ENCODE measurements at places on chromosomes 12 and 14.

DNA sequence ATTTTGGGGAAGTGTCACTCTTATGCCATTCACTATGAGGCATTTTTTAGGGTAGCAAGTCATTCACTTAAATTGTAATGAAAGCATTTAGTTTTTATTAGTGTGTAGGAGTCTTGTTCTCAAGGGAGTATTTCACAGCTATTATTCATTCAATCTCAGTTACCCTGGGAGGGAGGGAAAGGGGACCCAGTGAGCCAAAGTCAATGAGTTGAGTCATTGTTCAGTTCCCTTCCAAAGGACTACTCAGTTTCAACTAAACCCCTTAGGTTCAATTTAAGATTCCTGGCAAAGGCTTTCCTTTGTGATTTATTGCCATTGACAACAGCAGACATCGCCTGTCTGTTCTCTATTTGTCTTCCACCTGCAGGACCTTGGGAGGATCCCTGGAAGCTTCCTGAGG is 29.3 kb upstream of the RASSF8 start:
- no peak for DNase-seq

GRCh38 chr14:26067341-26067740 is 530.5 kb downstream of the NOVA1 start:
- DNase-seq, result no peak

DNA sequence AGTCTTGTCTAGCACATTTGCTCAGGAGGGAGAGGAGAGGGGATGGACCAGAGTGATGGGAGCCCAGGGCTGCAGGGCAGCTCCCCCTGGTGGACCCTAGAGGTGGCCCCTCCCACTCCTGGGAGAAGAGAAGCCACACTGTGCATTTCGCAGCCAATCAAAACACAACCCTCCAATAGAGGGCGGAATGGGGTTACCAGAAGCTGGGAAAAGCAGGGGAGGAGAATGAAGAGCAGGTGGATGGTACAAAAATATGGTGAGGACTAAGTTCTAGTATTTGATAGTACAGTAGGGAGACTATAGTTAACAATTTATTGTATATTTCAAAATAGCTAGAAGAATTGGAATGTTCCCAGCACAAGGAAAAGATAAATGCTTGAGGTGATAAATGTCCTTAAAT is 23.6 kb downstream of the VASH1 start:
- peak; percentile 72 for DNase-seq

DNA sequence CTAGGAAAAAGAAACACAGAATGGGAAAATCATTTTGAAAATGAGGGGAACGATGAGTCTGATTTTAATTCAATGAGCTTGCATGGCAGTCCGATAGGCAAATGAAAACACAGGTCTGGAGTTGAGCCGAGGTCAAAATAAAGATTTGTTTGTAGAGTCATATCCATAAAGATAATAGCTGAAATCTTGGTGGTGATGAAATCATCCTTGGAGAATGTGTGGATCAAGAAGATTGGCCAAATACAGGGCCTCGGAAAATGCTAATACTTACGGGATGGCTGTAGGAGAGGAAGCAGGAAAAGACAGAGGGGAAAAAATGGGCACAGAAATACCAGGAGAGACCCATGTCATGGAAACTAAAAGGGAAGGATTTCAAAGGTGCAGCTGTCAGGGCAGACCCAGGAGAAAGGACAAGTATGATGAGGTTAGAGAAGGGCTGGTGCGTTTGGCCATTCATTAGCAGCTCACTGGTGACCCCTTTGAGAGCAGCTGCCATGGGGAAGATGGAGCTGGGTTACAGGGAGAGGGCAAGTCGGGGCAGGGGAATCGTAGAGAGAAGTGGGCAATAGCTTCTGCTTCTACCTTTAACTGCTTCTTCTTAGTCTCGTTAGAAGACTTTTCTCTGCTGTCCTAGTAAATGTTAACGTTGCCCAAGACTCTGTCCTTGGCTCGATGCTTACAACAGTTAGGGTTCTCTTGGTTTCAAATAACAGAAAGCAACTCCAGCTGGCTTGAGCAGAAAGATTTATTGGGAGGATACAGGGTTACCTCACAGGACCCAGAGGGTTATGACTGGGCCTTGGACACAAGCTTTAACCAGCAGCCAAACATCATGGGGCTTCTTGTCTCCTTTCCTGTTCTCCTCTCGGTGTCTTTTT is 161.8 kb downstream of the EFCAB11 start:
- DNase-seq, result no peak

GRCh38 chr14:26528415-26529182 is 69.2 kb downstream of the NOVA1 start:
- DNase-seq, result no peak

DNA sequence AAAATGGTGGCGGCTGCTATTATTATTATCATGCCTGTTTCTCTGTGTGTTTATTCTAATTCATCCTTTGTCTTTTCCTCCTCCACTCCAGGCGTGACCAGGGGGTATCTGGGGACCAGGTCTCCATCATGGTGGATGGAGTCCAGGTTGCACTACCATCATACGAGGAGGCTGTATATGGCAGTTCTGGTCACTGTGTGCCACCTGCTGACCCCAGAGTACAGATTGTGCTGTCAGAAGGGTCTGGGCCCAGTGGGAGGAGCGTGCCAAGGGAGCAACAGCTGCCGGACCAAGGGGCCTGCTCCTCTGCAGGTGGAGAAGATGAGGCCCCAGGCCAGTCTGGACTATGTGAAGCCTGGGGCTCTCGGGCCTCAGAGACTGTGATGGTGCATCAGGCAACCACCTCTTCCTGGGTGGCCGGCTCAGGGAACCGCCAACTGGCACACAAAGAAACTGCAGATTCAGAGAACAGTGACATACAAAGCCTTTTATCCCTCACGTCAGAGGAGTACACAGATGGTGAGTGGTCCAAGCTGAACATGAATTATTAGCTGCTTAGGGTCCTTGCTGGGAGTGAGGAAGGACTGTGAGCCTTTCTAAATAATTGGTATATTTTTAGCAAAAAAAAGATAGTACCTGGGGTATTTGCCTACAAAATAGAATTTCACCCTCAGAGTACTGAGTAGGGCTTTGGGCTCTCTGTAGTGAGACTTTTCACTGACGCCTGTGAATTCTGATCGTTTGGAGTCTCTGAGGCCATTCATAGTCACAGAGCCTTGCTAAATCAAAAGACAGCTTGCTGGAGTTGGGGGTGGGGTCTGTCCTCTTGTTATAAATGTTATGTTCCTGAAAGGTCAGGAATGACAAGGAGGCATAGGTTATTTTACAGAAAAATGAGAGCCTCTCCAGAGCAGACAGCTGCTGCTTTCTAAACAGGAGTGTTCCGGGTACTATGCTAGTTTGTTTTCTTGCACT is 58.1 kb upstream of the SRSF5 start:
- DNase-seq, result peak; percentile 31

GRCh38 chr12:84270470-84271140 is 642.0 kb downstream of the SLC6A15 start:
- no peak for DNase-seq

- DNase-seq, result no peak
Measured at GRCh38 chr12:9883175-9883574, 1.9 kb downstream of the KLRF2 start.

GRCh38 chr12:98402091-98402490 is 113.3 kb upstream of the TMPO start:
- DNase-seq, result no peak

DNA sequence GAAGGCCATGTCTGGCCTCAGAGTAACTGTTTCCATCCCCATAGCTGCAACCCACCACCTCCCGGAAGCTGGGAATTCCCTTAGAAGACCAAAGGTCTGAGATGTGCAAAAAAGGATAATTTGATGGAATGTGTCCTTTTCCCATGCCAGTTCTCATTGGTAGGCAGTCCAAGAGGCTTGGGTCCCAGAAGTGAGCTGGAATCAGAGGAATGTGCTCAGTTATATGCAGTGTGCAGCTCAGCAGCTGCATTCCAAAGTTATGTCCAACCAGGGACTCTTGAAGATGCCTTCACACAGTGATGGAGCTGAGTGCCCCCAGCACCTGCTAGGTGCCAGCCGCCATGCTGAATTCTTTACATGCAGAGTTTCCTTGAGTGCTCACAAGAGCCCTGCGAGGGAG is 583.9 kb upstream of the TBX3 start:
- DNase-seq, result no peak

DNA sequence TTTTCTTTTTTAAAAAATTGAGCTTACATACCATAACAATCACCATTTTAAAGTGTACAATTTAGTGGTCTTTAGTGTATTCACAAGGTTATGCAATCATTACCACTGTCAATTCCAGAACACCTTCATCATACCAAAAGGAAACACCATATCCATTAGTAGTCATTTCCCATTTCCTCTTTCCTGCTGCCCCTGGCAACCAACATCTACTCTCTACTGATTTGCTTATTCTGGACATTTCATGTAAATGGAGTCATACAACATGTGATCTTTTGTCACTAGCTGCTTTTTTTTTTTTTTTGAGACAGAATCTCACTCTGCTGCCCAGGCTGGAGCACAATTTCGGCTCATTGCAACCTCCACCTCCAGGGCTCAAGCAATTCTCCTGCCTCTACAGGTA is 66.8 kb upstream of the CFL2 start:
- no peak for DNase-seq

DNA sequence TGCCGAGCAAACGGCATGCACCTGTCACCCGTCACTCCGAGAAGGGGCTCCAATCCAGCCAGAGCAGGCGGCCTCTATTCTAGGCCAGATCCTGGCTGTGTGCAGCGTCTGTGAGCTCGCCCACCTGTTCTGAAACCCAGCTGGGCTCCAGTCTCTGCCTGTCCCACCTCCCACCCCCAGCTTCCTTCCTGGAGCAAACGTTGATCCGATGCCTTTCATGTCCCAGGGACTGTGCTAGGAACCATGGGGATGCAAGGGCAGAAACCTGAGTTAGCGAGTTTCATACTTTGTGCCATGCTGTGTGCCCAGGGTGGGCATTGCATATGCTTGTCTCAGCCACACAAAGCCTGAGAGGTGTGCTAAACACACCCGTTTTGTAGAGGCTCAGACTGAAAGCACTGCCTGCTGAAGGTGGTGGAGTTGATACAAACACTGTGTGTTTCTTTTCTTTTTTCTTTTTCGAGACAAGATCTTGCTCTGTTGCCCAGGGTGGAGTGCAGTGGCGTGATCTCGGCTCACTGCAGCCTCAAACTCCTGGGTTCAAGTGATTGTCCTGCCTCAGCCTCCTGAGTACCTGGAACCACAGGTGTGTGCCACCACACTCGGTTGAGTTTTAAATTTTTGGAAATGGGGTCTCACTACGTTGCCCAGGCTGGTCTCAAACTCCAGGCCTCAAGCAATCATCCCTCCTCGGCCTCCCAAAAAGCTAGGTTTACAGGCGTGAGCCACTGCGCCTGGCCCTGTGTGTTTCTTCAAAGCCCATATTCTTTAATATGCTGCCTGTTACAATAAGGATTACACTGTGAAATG is 84.1 kb upstream of the MED13L start:
- DNase-seq, result no peak

DNA sequence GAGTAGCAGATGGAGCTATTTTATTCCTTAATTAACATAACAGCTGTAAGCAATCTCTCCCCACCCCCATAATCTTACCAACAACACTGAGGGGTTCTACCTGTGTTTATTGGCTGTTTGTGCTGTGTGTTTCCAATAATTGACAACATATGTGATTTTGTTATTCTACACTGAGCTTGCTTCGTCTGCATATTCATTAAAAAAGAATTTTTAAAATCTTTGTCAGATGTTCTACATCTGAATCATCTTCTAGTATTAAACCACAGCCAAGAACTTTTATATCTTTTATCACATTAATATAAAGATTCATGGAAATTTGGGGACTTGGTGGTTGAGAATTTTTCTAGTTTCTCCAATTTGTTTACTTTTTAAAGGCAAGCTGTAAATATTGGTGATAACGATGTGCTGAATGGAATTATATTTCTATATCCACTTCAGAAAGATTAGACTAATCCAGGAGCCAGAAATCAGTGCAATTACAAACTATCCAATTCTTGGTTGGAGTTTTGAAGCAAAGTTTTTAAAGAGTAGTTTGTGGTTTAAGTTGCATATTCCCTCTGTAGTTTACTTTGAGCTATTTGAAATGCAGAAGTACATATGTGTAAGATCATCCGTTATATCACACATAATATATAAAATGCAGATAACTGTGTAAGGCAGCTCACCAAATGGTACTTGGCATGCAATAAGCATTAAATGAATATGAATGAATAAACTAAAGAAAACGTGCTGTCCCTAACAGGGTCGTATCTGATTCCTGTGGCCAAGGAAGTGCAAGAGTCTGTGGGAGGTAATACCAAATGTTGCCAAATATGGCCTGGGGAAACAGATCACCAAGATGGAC is 206.9 kb downstream of the PELI2 start:
- no peak for DNase-seq

DNA sequence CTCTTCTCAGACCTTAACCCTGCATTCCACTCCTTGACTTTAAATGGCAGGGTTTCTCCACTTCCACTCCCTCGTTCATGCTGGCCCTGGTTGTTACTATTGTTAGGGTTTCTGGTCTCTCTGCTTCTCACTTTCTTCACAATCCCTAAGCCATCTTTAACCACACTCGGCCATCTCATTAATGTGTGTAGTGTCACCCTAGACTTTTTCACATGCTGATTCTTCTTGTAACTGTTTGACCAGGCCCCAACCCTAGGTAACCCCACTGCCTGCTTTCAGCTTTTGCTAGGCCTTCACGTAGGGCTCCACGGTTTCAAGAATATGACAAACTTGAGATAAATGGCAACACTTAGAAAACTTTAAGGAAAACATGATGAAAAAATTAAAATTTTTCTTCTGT is 195.1 kb downstream of the IPO8 start:
- DNase-seq, result no peak

GRCh38 chr12:18135509-18135908 is 45.5 kb upstream of the RERGL start:
- no peak for DNase-seq

GRCh38 chr14:75558440-75558839 is 20.0 kb upstream of the FLVCR2 start:
- no peak for DNase-seq

DNA sequence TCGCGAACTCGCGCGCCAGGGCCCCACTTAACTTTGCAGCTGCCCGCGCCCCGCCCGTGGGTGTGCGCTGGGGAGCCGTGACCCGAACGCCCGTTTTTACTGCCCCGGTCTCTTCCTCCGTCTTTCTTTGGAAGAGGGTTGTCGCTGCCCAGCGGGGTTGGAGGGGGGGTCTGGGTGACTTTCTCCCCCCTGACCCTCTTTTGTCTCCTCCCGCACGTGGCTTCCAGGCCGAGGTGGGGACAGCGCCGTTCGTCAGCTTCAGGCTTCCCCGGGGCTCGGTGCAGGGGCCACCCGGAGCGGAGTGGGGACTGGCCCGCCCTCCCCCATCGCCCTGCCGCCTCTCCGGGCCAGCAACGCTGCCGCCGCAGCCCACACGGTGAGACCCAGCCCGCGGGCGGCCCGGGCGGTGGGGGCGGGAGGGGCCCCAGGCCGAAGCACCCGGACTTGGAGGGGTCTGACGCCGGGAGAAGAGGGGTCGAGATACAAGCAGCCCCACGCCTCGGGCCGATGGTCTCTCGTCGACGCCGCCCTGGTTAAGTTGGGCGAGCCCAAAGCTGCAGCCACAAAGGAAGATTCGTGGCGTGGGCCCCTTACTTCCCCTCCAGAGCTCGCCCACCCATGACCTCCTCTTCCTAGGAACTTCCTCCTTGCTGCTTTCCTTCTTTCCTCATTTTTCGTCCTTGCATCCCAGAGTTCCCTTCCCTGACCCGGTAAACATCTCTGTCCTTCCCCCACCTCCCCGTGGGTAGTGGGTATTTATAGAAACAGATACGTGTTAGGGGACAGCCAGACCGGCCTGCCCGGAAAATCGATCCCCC is 1.2 kb downstream of the DYRK2 start:
- peak; percentile 37 for DNase-seq

GRCh38 chr14:37591311-37591940 is 3.6 kb downstream of the FOXA1 start:
- DNase-seq, result no peak

Measured in CD4-positive, alpha-beta T cell treated with Interleukin-12 subunit alpha and Interleukin-12 subunit beta, for 1 hour (primary cell).